ENCODE measurements at places on chromosomes 1 and 21.

DNA sequence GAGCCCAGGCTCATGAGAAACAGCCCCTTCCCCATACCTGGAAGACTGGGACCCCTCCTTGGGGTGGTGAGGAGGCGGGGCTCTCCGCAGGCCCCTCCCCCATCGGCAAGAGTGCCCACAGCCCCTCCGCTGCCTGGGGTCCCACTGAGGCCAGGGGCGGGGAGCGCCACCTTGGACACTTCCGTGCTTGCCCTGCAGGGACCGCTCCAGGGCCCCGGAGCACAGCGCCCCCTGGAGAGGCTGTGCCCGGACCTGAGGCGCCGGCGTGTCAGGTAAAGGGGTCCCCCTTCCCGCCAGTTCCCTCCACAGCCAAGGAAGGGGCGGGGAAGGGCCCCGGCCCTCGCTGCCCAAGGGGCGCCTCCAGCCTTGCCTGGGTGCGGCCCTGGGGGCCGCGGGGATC lies 21.5 kb downstream of the INAVA start:
- DNase-seq, result no peak

- no peak for DNase-seq
These were observed 2.1 kb upstream of the PFKL start for GRCh38 chr21:44297525-44298290.

- no peak for DNase-seq
These were observed 6.4 kb downstream of the PLPPR4 start for GRCh38 chr1:99270646-99271045.

DNA sequence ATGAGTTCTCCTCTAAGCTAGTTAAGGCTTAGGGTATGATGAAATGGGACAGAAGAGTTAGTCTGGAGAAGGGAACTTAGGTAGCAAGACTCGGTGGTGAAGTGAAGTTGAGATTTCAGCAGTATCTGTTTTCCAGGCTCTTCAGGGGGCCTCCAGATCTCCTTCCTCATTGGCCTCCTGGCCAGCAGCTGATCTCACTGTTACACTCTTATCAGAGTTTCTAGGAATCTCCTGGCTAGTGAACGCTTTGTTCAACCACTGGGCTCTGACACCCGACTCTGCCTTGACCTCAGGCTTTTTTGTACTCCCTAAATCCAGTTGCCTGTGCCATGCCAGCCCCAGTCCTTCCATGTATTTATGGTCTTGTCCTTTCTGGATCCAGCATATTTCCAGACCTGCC lies 311.0 kb downstream of the ASTN1 start:
- no peak for DNase-seq

DNA sequence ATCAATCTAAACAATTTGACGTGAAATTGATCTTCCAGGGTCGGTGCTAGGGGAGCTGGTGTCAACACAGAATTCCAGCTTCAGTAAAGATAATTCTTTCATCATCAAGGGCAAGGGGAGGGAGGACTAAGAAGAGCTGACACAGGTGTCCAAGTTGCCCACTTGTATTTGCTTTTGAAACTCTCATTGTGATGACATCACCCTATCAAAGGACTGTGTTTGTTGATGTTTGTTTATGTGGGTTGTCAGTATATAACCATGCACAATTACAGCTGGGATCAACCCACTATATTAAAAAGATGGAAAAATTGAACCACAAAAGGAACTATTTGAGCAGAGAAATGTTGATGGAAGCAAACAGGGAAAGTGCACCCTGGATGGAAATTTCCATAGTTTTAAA lies 48.8 kb downstream of the ZC3H11B start:
- no peak for DNase-seq

GRCh38 chr21:15421441-15421881 lies 308.3 kb upstream of the USP25 start:
- DNase-seq, result no peak

- DNase-seq, result no peak
These were observed 61.7 kb downstream of the FCRL5 start for GRCh38 chr1:157490467-157491165.

GRCh38 chr1:117634631-117635030 lies 28.8 kb downstream of the TENT5C start:
- no peak for DNase-seq

GRCh38 chr1:184395370-184395769 lies 8.5 kb downstream of the C1orf21 start:
- no peak for DNase-seq

- no peak for DNase-seq
These were observed 52.9 kb upstream of the CD46 start for GRCh38 chr1:207698822-207699483.

- DNase-seq, result no peak
These were observed 2.1 kb downstream of the ARMH1 start for GRCh38 chr1:44676484-44677200.
